Activated CD8-positive, alpha-beta memory T cell treated with anti-CD3 and anti-CD28 coated beads for 48 hours (primary cell): ENCODE measurements at places on chromosomes 5 and 9.

DNA sequence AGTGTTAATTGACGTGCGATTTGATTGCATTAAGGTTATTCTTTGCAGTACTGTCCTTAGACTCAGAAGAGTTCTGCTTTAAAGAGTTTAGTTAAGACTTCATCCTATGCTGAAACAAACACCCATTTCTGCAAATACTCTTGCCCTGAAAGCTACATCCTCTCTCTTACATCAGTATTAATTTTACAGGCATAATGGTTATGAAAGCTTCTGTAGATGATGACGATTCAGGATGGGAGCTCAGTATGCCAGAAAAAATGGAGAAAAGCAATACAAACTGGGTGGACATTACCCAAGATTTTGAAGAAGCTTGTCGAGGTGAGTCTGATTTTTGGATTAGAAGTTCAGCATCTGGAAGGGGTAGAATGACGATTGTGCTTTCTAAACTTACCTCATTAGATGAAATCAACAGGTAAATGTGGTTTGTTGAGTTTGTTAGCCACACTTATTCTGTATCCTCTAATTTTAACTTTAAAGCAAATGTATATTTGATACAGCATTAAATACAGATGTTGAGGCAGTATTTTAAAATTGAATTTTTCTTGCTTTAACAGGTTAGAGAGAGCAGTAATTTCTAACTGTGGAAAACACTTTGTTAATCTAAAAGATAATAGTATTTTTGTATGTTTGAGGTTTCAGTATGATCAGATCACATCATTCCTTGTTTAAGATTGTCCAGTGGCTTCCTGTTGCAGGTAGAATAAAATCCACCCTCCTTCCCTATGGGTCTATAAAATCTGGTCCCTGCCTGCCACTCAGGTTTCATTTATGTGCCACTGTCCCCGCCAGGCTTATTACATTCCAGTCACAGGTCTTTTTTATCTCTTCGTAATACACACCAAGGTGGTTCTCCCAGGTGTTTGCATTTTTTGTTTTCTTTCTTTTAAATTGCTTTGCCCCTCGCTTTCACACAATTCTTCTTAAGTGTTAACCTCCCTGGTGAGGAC, 1.3 kb downstream of the NAA35 start:
- no peak for DNase-seq

DNA sequence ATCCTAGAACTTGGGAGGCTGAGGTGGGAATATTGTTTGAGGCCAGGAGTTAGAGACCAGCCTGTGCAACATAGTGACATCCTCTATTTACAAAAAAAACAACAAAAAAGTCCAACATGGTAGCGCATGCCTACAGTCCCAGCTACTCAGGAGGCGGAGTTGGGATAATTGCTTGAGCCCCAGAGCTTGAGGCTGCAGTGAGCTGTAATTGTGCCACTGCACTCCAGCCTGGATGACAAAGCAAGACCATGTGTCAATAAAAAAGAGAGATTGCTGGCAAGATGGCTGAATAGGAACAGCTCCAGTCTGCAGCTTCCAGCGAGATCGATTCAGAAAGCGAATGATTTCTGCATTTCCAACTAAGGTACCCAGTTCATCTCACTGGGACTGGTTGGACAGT, 54.8 kb upstream of the FBXL17 start:
- no peak for DNase-seq

- DNase-seq: no peak
These were observed 124.4 kb upstream of the MSX2 start for GRCh38 chr5:174599992-174600391.

GRCh38 chr9:113154946-113155345, 4.1 kb downstream of the SLC31A2 start:
- DNase-seq: no peak

GRCh38 chr5:69170495-69170894, 3.5 kb downstream of the CCNB1 start:
- DNase-seq: no peak

DNA sequence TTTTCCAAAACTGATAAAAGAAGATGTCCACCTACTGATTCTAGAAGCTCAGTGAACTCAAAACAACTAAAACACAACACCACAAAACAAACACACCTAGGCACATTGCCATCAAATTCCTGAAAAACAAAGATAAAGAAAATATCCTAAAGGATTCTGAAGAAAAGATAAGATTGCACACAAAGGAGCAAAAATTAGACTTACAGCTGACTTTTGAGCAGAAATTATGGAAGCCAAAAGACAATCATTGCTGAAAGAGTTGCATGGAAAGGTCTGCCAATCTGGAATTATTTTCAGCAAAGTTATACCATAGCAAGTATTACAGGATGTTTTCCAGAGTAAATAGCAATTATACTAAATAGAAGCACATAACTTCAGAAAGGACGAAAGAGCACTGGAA, 128.2 kb upstream of the IRX2 start:
- no peak for DNase-seq

DNA sequence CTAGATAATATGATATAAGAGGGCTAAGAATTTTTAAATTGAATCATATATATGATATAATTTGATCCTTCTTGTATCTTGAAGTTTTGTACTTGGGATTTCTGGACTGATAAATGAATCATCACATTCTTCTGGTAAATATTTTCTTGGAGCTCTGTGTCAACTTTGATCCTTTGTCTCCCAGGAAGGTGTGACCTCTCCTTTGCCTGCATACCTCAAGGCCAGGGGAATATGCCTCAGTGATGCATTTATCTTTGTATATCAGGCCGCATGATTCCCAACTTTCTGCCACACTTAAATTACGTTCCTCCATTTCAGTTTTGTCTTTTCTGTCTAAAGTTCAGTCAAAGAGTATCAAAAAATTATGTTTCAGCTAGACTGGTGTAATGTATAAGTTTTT, 101.2 kb downstream of the NLN start:
- DNase-seq: no peak

GRCh38 chr9:95130484-95130883, 187.0 kb downstream of the FANCC start:
- DNase-seq: no peak

GRCh38 chr5:113226116-113226736, 208.6 kb downstream of the TSSK1B start:
- no peak for DNase-seq

DNA sequence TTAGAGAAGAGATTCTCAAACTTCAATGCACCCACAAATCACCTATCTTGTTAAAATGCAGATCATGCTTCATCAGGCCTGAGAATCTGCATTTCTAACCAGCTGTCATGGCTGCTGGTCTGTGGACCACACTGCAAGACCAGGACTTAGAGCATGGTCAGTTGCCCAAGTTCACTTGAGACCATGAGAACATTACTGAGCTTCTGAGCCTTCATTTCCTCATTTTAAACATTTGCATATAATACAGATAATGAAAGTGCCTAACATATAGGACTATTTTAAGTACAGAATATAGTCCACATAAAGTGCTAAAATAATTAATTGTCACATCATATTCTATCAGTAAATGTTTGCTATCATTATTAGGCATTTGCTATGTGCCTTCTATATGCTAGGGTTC, 260.8 kb upstream of the TNC start:
- no peak for DNase-seq
